Breast epithelium (tissue), 4 donors: ENCODE measurements at places on chromosomes 1 and 21. TPM values are rescaled to one million over a fixed set of nuclear protein-coding genes. Genes with fewer than 3 reads are reported as not detected.

- peak; percentile 52 for DNase-seq
Observed at GRCh38 chr1:112687361-112687760, 12.9 kb downstream of the MOV10 start.

GRCh38 chr21:42746240-42746592 lies 92.8 kb downstream of the PDE9A start:
- DNase-seq, result no peak

DNA sequence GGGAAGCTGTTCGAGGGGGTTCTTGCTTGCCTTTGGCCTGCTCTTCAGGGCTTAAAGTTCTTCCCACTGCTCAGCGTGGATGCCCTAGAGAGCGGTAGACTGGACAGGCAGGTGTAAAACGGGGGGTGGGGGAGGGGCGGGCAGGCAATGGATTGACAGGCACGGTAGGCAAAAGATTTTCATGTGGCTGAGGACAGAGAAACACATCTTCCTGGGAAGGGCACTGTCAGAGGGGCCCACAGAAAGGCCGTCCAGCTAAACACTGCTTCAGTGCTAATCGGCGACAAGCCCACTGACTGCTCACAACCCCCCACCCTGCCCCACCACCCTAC lies 412 bp downstream of the ABCA4 start:
- no peak for DNase-seq

Gene NTRK1
- 4.9 TPM for total RNA-seq

DNA sequence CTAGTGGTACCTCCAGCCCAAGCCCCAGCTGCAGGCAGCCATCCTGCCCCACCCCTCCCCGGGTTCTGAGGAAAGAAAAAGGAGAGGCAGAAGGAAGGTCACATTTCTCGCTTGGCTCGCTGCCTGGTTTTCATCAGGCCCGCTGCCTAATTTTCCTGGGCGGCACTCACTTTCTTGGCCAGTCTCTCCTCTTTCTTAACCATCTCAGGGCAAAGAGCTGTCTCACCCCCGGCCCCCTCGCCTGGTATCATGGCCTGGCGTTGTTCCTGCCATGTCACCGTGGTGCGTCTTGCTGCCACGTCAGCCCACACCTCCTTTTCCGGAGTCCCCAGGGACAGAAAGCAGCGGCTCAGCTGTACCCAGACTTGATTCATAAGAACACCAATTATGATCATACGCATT lies 26.6 kb upstream of the CASZ1 start:
- DNase-seq, result no peak

GRCh38 chr1:54997711-54997986 lies 1.1 kb upstream of the BSND start:
- no peak for DNase-seq

DNA sequence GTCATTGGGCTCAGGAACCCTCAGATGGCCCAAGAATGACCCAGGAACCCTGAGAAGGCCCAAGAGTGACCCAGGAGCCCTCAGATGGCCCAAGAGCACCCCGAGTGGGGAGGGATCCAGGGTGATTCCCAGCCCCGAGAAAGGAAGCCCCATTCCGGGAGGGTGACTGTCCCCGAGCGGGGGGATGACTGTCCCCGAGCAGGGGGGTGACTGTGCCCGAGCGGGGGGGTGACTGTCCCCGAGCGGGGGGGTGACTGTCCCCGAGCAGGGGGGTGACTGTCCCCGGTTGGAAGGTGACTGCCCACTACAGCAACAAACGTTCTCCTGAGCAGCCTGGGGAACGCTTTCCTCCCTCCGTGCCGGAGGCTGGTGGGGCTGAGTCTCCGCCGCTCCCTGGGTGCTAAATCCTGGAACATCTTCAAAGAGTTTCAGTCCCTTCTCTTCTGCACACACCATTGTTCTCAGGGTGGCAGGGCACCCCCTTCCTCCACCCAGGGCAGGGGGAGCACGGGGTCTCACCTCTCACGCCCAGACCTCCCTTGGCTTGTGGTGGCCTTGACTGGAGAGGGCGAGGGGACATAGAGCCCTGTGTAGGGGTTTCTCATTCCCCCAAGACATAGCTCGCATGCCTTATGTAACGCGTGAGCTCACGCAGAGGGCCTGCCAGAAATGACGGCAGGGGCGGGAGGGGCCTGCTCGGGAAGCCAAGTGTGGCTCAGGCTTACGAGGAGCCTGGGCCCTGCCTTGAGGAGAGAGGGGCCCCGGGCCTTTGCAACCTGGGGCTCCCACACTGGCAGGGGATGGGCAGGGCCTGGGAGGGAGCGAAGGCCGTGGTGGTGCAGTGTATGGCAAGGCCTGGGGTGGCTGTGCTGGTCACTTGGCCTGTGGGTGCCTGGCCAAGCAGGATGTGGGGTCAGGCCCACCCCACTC lies 14.3 kb upstream of the SKI start:
- DNase-seq, result peak; percentile 84

- DNase-seq, result no peak
Observed at GRCh38 chr1:104856518-104856917, 1106.8 kb downstream of the AMY1C start.

- DNase-seq, result no peak
Observed at GRCh38 chr1:239868058-239868832, 223.4 kb upstream of the FMN2 start.

- DNase-seq, result no peak
Observed at GRCh38 chr21:32587120-32587519, 1.8 kb upstream of the TCP10L start.

Gene GJA9
- not detected for total RNA-seq

Gene CACHD1
- 25.3 TPM for total RNA-seq
